ENCODE measurements at places on chromosomes 3 and 15.
A peak's percentile ranks its signal among the peaks of the same experiment; 100 is the strongest.

DNA sequence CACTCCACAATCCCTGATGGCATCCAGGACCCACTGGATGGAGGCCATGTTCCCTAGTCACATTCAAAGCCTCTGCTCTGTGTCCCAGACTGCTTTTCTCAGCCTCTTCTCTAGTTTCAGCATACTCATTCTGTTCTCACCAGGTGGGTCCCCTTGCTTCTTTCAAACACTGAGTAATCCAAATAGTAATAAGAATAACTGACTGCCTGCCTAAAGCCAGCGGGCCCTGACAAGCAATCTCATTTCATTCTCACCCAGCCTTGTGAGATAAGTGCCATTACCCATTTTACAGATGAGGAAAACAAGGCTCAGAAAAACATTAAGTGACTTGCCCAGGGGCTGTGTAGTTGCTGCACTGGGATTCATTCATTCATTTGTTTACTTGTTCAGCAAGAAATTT is 25.4 kb downstream of the MAPKAPK3 start:
- DNase-seq, result no peak

GRCh38 chr15:85860394-85861161 is 65.9 kb upstream of the KLHL25 start:
- DNase-seq, result no peak

- DNase-seq, result no peak
Observed at GRCh38 chr3:173591401-173591800, 193.9 kb downstream of the NLGN1 start.

DNA sequence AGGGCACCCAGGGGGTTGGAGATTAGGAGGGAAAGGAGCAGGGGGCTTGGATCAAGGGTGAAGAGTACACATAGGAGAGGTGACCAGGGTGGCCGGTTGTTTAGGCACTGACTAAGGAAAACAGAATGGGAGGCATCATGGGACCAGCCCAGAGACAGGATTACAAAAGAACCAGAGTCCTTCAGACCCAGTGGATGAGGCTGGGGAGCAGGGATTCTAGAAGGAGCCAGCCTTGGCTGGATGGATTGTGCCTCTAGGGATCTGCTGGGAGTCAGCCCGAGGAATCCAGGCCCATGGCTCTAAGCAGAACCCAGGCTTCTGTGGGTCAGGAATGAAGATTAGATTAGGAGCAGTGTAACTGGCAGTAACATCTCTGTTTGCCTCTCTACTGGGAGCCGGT is 98.6 kb downstream of the ARNT2 start:
- DNase-seq, result no peak

- DNase-seq, result no peak
Observed at GRCh38 chr3:149819432-149819831, 6.4 kb downstream of the RNF13 start.

- no peak for DNase-seq
Observed at GRCh38 chr3:184178521-184179138, 4.0 kb downstream of the AP2M1 start.

GRCh38 chr3:106208967-106209366 is 340.2 kb upstream of the CBLB start:
- no peak for DNase-seq

- DNase-seq, result no peak
Observed at GRCh38 chr15:28903555-28903954, 17.8 kb downstream of the APBA2 start.

DNA sequence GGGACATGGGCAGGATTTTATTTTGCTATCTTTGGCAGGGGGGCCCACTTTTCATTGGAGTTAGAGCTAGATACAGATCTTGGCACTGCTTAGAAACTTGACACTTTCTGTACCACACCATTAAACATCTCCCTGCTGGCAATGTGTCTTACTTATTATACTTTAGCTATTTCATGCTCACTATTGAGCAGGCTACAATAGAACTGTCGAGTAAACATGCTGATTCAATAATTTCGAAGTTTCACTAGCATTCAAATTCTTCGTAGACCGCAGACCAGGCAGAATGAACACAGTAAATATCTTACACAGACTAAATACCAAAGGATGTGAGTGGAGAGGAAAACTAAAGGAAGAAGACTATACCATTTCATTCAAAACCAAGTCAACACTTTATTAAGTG is 180.8 kb downstream of the UNC13C start:
- no peak for DNase-seq

- DNase-seq, result no peak
Observed at GRCh38 chr15:77118882-77119321, 48.0 kb upstream of the TSPAN3 start.

- DNase-seq, result no peak
Observed at GRCh38 chr3:57863380-57863779, 107.3 kb downstream of the SLMAP start.

DNA sequence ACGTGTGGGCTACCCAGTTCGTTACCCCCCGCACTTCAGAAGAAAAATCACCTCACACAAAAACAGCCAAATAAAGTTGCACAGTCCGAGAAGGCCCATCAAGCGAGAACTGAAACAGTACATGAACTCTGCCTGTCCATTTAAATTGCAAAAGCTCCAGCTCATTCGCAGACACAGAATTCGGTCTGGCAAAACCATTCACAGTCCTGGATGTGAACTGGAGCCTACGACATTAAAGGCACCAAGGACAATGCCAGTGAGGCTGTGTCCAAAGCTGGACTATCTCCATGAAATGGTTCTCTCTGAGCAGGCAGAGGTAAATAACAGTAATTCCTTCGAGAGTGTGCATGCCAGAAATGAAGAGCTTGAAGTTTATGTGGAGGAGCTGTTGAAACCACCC is 261.3 kb upstream of the ICE2 start:
- no peak for DNase-seq

GRCh38 chr3:58588030-58588614 is 10.9 kb upstream of the FAM107A start:
- DNase-seq, result no peak

DNA sequence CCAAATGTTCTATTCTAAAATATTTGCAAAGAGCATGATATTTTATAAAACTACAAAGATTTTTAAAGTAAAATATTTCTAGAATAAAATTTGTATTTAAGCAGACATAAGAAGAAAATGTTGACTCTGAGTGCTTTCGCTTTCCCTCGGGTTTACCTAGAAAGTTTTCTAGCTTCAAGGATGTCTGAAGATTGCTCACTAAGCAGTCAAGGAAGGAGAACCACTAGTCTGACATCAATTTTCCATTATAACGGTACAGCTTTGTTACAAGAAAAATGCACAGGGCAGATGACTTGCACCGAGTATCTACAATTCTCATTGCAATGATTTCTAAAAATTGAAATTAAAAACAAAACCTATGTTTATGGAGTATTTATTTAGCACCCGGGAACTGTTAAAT is 14.2 kb downstream of the GPR15 start:
- no peak for DNase-seq

GRCh38 chr3:72821161-72821781 is 27.0 kb downstream of the SHQ1 start:
- DNase-seq, result no peak

DNA sequence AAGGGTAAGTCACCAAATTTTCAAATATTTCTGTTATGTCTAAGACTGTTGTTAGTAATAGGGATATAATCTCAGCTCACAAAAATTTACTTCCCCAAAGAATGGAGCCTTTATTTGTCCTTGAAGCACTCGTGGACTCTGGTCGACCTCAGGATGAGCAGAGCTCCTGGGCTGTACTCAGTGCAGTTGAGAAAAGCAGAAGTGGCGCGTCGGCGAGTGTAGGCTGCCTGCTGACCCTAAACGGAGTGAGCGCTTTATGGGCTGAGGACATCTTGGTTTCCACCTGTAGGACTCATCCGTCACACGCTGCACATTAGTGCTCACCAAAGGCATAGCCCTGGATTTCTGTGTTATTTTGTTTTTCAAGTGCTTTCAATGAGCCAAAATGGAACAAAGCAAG is 11.0 kb downstream of the GABRA5 start:
- no peak for DNase-seq

- DNase-seq, result no peak
Observed at GRCh38 chr3:191721390-191721861, 260.5 kb downstream of the PYDC2 start.

DNA sequence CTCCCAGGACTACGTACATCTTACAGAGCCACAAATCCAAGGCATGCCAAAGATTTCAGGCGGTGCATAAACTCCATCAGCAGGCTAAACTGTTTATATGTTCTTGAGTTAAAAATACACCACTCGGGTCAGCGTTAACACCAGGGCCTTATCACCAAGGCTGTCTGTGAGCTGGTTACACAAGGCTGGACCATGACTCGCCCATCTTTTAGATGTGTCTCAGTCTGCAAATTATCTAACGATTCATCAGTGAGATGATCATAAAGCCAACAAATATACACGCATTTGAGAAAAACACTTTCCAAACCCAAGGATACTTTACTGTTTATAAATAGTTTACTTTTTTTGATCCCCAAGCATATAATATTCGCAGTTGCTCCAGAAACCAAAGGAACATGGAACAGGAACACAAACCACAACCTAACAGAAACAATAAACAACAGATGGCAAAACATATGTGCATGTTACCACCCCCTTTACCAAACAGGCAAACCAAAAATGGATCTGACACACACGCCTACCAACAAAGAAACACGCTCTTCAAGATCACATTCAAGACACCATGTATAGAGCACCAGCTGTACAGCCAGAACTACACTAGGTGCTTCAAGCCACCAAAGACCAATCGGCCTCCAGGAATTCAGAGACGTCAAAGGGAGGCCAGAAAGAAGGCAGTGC is 15.4 kb downstream of the LRIG1 start:
- no peak for DNase-seq

GRCh38 chr3:186902713-186903112 is 27.6 kb upstream of the ST6GAL1 start:
- DNase-seq, result no peak

GRCh38 chr15:97177151-97177577 is 783.3 kb upstream of the ARRDC4 start:
- no peak for DNase-seq

GRCh38 chr3:71926616-71927015 is 141.7 kb upstream of the PROK2 start:
- no peak for DNase-seq

- DNase-seq, result no peak
Observed at GRCh38 chr15:25733856-25734679, 129.1 kb downstream of the ATP10A start.

GRCh38 chr15:47514200-47514652 is 203.1 kb upstream of the SEMA6D start:
- DNase-seq, result no peak

DNA sequence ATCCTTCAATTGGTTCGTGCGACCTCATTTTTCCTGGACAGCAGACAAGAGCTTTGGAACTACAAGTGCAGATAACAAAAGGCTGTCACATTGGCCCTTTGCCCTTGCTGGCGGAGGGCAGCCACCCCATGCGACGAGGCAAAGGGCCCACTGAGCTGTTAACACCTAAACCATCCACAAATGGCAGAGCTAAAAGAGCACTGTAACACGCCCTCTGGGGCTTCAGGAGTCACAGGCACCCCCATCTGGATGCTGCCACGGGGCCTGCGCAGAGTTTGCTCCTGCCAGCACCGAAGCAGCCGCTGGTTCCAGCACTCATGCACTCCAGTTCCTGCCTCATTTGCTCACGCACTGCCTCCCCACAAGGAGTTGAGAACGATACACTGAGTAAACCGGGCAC is 524.9 kb downstream of the ZNF385D start:
- no peak for DNase-seq

- no peak for DNase-seq
Observed at GRCh38 chr3:72008226-72008996, 223.5 kb upstream of the PROK2 start.

- DNase-seq, result no peak
Observed at GRCh38 chr3:133548090-133548489, 25.4 kb upstream of the CDV3 start.

DNA sequence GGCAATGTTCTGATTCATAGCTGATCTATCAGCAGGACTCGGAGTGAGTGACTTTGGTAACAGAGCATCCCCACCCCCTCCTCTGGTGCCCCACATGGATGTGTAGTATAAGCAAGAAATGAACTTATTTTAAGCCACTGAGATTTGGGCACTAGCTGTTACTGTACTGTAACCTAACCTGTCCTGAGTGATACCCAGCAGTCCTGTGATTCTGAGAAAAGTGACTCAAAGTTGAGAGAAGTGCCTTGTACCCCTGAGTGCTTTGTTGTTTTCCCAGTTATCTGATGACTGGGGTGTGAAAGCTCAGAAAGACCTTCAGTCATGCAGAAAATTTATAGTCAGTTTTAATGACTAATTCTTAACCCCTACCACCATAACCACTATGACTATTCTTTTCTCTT is 439.9 kb upstream of the RBMS3 start:
- DNase-seq, result peak; percentile 36

GRCh38 chr3:12579905-12580304 is 23.0 kb downstream of the MKRN2 start:
- DNase-seq, result no peak

DNA sequence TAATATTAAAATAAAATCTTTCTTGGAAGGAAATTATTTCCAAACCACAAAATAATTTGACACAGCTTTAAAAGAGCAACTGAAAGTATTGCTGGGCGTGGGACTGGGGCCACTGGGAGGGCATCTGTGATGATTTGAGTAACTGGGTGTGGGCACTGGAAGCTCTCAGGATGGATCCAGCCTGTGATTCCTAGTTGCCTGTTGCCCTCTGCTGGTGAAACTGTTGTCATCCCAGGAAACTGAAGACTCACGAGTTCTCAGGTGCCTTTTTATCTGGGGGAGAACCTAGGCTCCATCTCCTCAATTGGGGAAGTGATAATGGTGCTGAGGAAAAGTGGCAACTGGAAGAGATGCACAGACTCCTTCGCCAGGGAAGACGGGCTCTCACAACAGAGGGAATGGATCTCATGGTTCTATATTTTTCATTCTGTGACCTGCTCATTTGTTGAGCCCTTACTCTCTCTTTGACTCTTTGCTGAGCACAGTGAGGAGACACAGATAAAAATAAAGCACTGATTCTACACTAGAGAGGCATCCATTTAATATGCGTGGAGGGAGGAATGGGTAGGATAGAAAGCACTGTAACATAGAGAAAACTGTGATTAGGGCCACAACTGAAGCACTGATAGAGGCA is 61.6 kb downstream of the TPRG1 start:
- no peak for DNase-seq

GRCh38 chr3:147509448-147509847 is 100.3 kb downstream of the ZIC1 start:
- no peak for DNase-seq

DNA sequence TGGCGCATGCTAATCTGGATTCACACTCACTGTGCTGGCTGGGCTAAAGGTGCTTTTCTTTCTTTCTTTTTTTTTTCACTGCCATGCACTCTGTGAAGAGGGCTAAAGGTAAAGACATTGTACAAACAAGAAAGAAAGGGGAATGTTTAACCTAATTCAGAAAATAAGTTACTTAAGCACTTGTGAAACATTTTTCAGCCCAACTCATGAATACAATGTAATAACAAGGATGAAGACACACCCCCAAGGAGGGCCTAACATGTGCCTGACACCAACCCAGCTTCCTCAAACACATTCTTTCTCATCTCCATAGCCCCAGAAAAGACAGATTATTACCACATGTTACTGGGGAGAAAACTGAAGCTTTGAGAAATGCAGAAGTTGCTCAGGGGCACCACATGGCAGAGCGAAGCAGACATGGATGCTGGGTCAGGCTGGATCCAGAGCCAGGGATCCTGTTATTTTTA is 5.7 kb downstream of the STIMATE start:
- DNase-seq, result no peak
